ENCODE measurements at places on chromosomes 7 and 10.

DNA sequence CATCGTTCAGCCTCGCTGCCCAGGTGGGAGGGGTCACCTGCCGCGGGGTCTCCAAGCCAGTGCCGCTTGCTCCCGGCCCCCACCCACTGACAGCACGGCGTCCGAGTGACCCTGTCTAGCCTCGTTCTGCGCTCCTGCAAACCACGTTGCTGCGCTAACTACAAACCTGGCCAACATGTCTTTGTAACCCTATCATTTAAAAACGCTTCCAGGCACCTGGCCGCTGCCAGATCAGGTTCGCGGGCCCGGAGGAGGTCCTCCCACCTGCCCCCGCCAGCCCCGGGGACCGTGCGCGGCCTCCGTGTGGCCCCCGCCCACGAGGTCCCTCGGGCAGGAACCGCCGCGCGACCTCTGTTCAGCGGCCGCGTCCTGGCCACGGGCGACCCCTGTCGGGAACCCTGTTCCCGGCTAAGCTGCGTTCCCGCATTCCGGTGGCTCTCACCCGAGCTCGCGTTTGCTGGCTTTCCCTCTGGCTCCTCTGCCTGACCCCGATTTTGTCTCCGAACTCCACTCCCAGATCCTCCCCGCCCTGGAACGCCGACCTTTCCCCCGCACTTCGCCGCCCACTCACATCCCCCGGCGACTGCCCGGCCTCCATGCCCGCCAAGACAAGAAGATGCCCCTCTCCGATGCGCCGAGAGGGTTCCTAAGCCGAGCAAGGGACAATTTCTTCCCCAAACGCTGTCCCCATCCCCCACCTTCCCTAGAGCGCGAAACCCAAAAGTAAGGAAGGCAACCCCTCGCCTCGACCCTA is 2.4 kb downstream of the SFMBT2 start:
- peak; percentile 59 for DNase-seq

DNA sequence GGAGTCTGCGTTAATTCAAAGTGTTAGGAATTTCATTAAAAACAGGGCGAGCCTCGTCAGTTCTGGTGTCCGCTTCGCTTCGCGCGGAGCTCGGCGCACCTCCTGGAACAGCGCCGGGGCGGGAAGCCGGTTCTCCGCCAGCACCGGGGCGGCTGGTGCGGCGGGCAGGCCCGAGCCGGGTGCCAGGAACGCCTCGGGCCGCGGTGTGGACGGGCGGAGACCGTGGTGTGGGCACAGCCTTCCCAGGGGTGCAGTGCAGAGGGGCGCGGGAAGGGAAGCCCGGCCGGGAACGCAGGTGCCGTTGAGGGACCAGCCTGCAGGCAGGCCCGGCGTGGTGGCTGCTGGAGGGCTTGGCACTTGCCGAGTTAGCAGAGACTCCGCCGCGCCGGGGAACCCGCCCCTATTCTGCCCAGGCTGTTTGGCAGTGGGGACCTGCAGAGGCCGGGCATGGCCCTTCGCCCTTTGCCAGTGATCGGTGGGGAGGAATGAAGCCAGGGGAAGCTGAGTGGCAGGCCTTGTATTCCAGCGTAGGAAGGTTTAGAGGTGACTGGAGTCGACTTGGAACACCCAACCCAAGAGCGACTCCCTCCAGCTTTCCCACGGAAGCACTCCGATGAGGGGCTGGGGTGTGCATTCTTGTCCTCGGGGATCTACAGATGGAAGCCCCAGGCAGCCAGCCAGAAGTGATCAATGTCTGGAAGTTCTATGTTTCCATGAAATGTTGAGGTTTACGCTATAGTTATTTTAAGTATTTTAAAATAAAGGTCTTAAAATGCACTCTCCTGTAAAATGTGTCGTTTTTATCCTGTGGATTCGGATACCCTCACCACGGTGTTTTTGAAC is 945 bp upstream of the RHEB start:
- DNase-seq = peak; percentile 64

- peak; percentile 64 for DNase-seq
Measured at GRCh38 chr10:86711513-86712316, 43.4 kb downstream of the LDB3 start.

DNA sequence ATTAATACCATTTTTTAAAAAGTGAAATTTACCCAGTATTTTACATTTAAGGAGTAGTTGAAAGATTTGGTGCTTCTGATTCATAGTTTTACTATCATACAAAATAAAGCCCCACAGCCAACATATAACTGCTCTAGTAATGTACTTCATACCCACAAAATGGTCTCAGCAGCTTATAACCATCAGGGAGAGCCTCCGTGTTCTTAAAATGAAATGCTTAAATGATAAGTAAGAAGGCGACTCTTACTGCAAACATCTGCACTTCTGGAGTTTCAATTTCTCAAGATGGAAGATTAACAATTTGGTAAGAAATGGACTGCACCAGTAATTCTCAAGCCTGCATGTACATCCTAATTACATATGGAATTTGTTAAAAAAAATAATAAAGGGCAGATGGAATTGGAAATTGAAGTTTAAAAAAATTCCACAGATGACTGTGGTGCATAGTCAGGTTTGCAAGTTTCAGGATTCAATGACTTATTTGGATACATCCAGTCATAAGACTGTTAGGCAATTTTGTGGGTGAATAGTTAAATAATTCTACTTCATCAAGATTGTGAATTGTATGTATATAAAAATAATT is 461.0 kb downstream of the KIF20B start:
- DNase-seq = no peak

DNA sequence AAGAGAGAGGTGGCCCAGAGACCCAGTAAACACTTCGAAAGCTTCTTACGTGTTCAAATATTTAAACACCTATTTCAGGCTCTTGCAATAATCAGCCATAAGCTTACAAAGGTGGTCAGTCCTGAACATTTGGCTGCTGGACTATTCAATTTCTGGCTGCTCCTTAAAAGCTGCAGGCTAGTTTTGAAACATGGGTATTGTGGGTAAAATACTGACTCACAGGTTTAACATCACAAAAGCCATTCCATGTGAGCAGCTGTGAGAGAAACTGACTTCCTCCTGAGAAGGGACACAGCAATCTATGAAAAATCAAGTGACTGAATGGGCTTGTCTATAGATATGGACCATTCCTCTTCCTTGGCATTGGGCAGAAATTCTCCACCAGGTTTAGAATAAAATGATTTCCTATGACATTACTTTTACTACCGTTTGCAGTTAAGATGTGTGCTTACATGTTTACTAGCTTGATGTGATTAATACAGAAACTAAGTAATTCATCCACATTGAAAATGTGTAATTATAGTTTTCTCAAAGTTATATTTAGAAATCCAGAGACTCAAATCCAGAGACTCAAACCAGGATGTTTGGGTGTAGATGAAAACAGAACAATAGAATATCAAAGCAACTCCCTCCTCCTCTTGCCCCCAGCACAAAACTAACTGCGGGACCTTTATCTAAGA is 252.3 kb downstream of the GATA3 start:
- no peak for DNase-seq

DNA sequence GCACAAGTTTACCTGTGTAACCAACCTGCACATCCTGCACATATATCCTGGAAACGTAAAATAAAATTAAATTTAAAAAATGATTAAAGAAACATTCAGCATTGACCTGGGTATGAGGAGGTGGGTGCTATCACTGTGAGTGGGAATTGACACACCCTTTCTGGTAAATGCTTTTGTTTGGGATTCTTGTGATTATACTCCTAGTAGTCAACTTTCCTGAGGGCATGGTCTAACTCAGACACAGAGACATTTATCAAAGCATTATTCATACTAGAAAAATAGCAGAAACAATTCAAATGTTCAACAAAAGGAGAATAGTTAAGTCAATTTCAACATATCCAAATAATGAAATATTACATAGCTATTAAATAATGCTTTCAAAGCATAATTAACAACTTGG is 44.2 kb downstream of the CNNM2 start:
- no peak for DNase-seq

- no peak for DNase-seq
Measured at GRCh38 chr10:50431133-50431532, 179.8 kb upstream of the ASAH2 start.

GRCh38 chr10:122733931-122734665 is 34.5 kb upstream of the C10orf120 start:
- no peak for DNase-seq

DNA sequence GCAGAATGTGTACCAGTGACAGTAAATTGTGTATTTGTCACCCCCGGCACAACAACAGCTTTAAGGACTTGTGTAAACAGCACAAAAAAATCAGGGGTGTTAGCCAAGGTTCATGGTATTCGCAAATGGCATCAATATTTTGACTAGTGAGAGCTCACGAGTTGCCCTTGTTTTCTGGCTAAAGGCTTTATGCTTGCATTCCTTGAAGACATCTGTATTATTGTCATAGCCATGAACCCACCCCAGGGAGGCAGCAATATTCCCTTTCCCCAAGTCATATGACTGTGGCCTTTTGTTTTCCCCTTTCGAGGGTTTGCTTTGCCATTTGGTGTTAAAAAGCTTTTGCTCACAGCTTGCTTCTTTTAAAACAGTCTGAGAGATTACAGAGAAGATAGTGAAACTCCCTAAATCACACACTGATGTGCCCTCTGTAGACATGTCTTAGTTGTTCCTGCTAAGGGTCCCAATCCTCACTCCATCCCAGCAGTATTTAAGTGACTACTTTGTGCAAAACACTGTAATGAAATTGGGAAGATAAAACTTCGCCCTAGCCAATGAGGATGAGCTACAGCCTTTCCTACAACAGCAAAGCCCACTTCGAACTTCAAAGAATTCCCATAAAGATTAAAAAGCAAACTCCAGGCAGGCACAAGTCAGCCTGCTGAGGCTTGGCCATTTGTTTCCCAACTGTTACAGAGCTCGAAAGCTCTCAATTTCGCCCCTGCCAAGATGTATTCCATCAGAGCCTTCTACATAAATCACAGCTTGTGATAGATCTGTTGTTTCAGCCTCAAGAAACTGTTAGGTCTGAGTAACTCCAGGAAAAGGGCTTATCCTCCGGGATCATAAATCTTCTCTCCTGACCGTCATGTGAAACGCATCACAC is 172.3 kb downstream of the ADAM12 start:
- no peak for DNase-seq

- DNase-seq = peak; percentile 38
Measured at GRCh38 chr10:13712837-13713581, 126.2 kb downstream of the PRPF18 start.

- DNase-seq = no peak
Measured at GRCh38 chr7:82091126-82091684, 321.4 kb upstream of the HGF start.

DNA sequence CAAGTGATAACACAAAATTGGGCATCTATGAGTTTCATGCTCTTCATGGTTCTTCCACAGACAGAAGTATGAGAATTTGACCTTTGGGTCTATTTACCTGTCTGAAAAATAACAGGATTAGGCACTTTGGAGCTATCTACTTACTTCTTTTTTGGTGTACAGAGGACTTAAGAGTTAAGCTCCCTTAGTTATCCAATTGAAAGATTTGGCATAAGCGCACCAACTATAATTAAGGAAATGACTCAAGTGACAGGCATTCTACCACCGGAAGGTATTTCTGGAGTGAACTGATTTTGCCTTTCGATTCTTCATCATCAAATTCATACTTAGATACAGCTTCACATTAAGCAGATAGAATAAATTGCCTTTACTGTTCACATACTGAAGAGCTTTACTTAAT is 43.9 kb downstream of the IFIT5 start:
- DNase-seq = no peak

DNA sequence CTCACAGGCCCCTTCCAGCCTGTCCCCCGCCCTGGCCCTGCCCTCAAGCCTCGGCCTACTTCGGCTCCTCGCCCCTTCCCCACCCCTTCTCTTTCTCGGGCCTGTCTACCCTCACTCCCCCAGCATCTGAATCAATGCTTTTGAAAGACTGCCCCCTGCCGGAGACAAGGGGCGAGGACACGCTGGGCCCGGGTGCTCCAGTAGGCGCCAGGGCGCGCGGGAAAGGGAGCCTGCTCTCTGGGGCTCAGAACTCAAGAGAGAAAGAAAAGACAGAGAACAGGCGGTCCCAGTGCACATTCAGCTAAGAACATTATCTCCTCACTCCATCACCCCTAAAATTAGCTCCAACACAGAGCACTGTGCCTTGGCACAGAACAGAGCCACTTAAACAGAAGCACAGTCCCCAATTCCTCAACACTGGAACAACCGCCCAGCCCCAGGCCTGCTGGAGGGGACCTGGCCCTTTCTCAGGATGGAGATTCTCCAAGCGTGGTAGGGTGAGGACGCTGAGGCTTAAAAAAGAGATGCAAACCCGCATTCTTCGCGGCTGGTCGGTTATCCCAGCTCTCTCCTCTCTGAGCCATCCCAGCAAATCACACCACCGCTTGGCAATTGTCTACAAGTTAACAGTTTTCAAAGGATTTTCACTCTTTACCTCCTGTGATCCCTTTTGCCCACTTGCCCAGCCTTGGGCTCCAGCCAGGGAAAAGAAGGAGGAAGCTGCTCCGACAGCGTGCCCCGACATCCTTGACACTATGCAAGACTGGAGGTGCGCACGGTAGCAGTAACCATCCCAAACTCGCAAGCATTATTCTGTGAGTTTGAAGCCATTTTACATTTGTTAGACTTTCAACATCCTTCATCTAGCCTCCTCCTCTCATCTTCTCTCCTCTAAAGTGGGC is 2.1 kb downstream of the GIGYF1 start:
- peak; percentile 91 for DNase-seq

DNA sequence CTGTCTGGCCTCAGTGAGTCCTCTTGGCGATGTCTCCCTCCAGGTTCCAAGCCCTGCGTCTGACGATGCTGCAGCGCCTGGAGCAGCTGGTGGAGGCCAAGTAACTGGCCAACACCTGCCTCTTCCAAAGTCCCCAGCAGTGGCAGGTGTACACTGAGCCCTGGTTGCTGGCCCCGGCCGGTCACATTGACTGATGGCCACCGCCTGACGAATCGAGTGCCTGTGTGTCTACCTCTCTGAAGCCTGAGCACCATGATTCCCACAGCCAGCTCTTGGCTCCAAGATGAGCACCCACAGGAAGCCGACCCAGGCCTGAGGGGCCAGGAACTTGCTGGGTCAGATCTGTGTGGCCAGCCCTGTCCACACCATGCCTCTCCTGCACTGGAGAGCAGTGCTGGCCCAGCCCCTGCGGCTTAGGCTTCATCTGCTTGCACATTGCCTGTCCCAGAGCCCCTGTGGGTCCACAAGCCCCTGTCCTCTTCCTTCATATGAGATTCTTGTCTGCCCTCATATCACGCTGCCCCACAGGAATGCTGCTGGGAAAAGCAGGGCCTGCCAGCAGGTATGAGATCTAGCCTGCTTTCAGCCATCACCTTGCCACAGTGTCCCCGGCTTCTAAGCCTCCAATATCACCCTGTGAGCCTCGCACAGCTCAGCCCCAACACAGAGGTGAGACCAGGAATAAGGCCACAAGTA is 7.3 kb upstream of the ZNF22 start:
- no peak for DNase-seq

DNA sequence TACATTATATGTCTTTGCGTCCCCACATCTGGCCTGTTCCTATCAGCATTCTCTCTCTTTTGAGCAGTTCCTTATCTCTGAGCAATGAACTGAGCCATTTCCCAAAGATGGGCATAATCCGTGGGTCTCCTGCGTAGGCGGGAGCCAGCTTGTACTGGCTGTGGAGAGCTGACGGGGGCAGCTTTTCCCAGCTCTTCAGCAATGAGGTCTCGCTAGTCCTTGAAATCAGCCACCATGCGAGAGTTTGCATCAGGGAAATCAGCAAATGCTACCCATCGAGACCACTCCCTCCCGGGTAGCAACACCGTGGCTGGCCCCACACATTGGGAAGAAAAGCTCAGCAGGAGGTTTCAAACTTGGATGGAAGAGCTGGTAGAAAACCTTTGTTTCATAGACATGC is 51.9 kb upstream of the FAM180A start:
- DNase-seq = no peak

GRCh38 chr10:132677473-132678227 is 108.3 kb downstream of the NKX6-2 start:
- DNase-seq = no peak

- no peak for DNase-seq
Measured at GRCh38 chr7:80213814-80214213, 79.2 kb downstream of the GNAI1 start.
